ENCODE measurements at places on chromosomes 1 and 21.

GRCh38 chr1:229152311-229152710 is 118.6 kb upstream of the RAB4A start:
- DNase-seq = no peak

DNA sequence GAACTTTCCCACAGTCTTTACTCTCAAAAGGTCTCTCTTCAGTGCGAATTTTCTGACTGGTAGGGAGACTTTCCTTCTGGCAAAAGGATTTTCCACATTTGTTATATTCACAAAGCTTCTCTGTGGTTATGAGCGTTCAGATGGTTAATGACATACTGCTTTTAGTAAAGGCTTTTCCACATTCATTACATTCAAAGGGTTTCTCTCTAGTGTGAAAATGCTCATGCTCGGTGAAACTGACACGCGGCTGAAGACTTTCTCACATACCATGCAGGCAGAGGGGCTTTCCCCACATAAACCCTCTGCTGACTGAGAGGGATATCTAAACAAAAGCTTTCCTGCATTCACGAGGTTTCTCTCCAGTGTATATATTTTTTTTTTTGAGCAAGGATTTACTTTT is 9.9 kb upstream of the KLF18 start:
- no peak for DNase-seq

DNA sequence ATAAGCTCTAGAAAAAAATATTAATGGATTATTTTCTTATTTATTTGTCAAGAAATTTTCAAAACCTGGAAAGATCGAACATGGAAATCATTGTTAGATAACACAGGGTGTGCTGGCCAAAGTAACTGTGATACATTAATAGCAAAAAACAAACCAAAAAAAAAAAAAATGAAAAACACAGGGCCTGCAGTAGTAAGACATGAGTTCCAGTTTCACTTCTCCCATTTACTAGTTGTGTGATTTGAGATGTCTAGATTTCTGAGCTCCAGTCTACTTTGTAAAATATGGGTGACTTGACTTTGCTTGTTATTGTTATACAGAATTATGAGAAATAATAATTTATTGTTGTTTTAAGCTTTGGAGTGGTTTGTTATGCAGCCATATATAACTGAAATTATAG is 13.6 kb downstream of the FAM177B start:
- DNase-seq = no peak

DNA sequence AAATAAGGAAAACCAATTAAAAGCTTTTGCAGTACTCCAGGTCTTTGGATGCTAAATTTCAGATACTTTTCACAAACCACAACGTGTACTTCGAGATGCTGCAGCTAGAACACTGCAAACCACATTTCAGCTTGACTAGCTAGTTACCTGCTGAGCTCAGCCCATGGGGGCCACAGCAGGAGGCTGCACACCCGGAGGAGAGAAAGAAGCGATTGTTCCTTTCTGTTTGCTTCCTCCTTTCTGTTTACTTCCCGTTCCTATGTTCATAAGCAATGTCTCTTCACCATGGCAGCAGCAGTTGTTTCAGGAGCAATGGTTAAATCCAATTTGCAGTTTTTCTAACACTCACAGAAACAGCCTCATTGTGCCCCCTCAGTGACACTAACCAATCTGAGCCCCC is 225.6 kb upstream of the FGGY start:
- no peak for DNase-seq
